Activated gamma-delta T cell (primary cell): ENCODE measurements at places on chromosomes 5 and 9.

- no peak for DNase-seq
These were observed 52.8 kb downstream of the SAXO1 start for GRCh38 chr9:18980189-18980588.

GRCh38 chr5:33319841-33320240 lies 120.9 kb upstream of the TARS1 start:
- no peak for DNase-seq

- no peak for DNase-seq
These were observed 407.4 kb downstream of the ENC1 start for GRCh38 chr5:74233091-74233490.

- no peak for DNase-seq
These were observed 26.9 kb upstream of the LTC4S start for GRCh38 chr5:179766726-179767455.

DNA sequence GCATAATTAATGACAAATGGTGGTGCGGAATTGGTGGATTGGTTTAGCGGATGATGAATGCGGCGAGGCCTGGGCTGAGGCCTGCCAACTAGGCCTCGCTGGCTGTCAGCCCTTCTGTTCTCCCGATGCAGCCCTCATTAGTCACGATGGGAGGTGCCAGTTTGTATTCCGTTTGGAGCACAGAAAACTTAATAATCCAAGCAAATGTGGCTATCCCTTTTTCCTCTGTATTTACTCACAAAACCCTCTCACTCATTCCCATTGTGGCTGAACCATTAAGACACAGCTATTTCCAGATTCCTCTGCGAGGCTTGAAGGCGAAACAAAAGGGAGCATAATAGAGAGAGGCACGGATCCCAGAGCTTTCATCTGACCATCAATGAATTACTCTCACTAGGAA lies 114.3 kb downstream of the MVB12B start:
- DNase-seq: no peak

DNA sequence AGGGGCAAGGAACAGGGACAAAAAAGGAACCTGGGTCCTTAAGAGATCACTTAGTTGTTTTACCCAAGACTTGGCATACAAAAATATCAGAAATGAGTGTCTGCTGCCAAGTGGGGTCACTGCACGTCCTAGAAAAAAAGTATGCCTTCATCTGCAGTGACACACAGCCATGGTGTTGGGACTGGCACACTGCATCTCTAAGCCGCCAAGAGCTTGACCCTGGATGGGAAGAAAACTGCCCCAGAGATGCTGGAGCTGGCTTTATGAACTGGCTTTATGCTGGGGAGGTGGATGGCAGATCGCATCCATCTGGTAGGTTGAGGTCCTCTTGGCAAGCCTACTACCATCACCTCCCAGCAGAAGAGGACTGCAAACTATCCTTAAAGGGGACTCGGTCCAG lies 51.7 kb downstream of the IRF1 start:
- no peak for DNase-seq

GRCh38 chr5:155631116-155631515 lies 617.6 kb downstream of the KIF4B start:
- DNase-seq: no peak

DNA sequence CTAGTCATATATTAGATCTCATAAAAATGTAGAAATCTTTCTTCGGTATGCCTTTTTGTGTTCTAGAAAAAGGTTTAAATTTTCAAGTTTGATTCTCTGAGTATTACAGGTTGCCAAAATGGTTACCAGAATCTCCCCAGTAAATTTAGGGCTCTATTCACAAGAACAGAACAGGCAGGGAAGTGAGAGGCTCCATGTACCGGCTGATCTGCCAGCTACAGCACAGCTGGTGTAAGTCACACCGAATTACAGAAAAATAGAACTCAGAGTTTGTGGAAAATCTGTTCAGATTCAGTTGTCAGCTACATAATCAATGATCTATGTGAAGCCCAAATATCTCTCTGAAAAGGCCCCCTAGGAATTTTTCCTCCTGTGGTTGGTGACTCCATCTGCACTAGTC lies 10.5 kb downstream of the FAM81B start:
- DNase-seq: no peak

- no peak for DNase-seq
These were observed 92.5 kb downstream of the SNX24 start for GRCh38 chr5:122937914-122938313.

DNA sequence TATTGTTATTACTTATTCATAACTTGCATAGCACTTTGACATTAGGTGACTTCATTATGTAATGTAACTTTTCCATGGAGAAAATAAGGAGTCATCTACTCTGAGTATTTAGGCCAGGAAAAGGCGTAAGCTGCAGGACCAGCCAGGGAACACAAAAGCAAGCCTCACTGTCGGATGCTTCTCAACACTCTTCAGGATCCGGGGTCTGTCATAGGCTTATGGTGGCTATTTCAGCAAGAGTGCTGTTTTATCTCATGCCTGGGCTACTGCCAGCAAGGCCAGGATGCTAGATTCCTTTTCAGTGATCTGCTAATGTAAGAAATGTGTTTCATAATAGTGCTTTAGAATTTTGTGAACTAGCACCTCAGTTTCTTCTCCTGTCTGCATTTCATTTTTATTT lies 162.4 kb downstream of the CHSY3 start:
- no peak for DNase-seq

GRCh38 chr9:105832096-105832710 lies 137.9 kb downstream of the TMEM38B start:
- DNase-seq: no peak

- DNase-seq: no peak
These were observed 114.0 kb downstream of the KCNIP1 start for GRCh38 chr5:170617533-170618490.

DNA sequence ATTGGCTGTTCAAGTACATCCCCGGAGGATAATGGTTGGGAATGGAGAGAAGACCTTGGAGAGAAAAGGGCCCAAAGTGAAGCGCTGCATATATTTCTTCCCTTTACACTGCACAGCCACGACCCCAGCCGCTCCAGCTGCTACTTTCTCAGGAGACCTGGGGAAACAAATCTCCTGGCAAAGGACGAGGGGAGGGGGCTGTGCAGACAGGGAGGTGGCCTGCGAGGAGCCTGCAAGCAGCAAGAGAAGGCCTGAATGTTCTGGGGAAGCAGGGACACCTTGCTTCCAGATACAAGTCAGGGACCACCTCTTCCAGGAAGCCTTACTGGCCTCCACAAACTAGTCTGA lies 739 bp upstream of the PDLIM4 start:
- no peak for DNase-seq

GRCh38 chr5:139262742-139263445 lies 30.6 kb upstream of the MATR3 start:
- no peak for DNase-seq

GRCh38 chr9:90616806-90617205 lies 25.8 kb downstream of the DIRAS2 start:
- DNase-seq: no peak

DNA sequence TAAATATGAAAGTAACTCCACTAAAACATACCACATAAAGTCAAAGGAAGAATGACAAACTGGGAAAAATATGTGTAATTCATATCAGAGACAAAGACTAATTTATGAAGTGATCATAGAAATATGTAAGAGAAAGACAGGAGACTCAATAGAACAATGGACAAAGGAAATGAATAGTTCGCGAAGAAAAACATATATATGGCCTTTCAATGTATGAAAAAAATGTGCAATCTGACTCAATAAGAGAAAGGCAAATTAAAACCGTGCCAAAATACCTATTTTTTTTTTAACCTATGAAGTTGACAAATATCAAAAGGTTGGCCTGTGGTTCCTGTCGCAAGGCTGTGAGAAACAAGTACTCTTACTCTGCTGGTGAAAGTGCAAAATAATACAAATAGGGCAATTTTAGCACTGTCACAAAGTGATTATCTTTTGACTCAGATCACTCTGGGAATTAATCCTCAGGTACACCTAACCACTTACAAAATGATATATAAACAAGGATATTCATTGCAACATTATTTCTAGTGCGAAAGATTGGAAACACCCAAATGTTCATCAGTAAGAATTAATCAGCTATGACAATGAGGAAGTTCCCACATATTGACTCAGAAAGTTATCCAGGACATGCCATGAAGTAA lies 3.7 kb downstream of the C9 start:
- DNase-seq: no peak

GRCh38 chr5:18325431-18325830 lies 691.2 kb downstream of the TAF11L14 start:
- DNase-seq: no peak

- no peak for DNase-seq
These were observed 79.6 kb downstream of the DROSHA start for GRCh38 chr5:31452314-31452713.

- DNase-seq: no peak
These were observed 72.9 kb upstream of the PRLR start for GRCh38 chr5:35303152-35303551.

- no peak for DNase-seq
These were observed 230.8 kb upstream of the NR4A3 start for GRCh38 chr9:99590840-99591239.

- no peak for DNase-seq
These were observed 234.6 kb upstream of the TAS2R1 start for GRCh38 chr5:9864791-9865190.

DNA sequence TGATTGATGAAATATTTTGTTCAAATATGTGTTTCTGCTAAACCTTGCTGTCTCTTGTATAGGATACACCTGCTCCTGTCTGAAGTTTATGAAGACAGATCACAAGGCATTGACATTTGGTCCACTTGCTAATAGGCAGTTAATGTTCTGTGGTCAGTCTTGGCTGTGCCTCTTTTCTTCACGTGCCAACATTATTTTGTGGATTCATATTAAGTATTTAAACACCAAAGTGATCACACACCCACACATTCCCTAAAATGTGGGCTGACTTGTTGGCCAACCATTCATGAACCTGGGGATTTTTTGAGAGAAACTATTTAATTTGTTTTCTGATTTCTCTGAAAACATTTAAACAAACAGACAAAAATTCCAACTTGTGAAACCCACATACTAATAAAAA lies 33.7 kb downstream of the ZNF462 start:
- no peak for DNase-seq

DNA sequence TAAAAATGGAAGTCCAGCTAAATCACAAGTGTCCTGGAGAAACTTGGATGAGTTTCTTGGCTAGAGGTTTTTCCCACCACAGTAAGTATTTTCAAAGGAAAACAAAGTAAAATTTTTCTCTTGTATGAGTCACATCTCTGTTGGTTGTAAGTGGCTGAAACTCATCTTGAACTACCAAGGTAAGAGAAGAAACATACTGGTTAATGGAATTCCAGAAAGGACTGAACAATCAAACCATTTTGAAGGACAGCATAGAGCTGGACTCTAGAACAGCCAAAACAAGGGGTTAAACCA lies 102.8 kb upstream of the CDKN2B start:
- DNase-seq: no peak

GRCh38 chr5:125196481-125197111 lies 450.2 kb upstream of the ZNF608 start:
- no peak for DNase-seq

DNA sequence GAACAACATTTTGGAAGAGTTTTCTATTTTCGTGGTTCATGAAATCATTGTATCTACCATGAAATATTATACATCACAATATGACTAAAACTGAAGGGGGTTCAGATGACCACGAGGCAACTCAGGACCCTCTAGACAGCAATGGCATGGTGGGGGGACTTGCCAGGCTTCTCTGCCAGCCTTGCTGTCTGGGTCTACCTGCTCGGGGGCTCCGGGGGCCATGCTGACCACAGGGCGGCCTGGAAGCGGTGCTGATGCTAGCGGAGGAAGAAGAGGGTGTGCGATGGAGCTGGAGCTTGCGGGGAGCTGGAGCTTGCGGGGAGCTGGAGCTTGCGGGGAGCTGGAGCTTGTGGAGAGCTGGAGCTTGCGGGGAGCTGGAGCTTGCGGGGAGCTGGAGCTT lies 89.2 kb upstream of the IRX4 start:
- no peak for DNase-seq

DNA sequence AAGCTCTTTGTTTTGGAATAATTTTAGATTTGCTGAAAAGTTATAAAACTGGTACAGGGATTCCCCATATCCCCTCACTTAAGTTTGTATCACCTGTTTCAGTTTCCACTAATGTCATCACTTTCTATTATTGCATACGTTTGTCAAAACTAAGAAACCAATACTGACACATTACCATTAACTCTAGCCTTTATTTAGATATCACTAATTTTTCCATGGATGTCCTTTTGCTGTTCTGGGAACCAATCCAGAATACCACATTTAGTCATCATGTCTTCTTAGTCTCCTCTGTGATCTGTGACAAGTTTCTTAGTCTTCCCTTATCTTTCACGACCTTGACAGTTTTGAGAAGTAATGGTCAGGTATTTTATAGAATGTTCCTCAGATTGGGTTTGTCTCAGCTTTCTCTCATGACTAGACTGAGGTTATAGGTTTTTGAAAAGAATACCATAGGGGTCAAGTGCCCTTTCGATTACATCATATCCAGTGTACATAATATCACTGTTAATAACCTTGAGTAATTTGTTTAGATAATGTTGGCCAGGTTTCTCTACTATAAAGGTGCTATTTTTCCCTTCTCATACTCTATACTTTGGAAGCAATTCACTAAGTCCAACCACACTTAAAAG lies 51.9 kb upstream of the NMUR2 start:
- no peak for DNase-seq

- no peak for DNase-seq
These were observed 62.5 kb upstream of the PTPN3 start for GRCh38 chr9:109560470-109561132.
